ENCODE measurements at places on chromosomes 1 and 21. TPM values are rescaled to one million over a fixed set of nuclear protein-coding genes. Genes with fewer than 3 reads are reported as not detected.

TNFRSF18 gene
- total RNA-seq = 164 TPM

DNA sequence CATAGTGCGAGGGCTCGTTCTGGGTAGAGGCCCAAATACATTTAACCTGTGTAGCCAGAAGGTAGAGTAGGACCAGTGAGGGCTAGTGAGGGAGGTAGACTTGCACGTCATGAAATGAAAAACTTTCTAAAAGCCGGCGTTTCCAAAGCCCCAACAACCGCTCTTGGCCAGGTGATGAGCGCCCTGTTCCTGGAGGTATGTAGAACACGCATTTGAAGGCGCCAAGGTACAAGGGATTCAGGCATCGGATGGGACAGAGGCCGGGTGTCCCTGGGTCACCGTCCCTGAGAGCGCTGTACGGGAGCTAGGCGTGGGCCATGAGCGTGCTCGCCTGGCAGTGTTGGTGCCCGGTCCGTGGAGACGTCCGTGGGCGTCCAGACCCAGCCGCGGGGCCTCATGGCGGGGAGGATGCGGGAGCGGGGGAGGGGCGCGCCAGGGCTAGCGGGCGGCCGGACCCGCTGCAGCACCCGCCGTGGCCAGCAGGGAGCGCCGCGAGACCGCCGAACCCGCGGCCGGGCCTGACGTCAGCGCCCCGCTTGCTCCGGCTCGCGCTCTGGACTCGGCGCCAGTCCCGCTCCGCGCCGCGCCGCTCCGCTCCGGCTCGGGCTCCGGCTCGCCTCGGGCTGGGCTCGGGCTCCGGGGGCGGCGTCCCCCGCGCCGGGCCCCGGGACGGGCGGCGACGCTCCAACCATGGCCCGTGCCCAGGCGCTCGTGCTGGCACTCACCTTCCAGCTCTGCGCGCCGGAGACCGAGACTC lies at the start of gene PTPRU:
TSS of gene PTPRU (plus strand) at position 568 of the 757 bp plus-strand sequence. CDS start at position 691, 123 bp downstream.
- peak; percentile 91 for DNase-seq

CELA3B gene
- total RNA-seq = not detected

FMO5 gene
- 0.53 TPM for total RNA-seq

DNA sequence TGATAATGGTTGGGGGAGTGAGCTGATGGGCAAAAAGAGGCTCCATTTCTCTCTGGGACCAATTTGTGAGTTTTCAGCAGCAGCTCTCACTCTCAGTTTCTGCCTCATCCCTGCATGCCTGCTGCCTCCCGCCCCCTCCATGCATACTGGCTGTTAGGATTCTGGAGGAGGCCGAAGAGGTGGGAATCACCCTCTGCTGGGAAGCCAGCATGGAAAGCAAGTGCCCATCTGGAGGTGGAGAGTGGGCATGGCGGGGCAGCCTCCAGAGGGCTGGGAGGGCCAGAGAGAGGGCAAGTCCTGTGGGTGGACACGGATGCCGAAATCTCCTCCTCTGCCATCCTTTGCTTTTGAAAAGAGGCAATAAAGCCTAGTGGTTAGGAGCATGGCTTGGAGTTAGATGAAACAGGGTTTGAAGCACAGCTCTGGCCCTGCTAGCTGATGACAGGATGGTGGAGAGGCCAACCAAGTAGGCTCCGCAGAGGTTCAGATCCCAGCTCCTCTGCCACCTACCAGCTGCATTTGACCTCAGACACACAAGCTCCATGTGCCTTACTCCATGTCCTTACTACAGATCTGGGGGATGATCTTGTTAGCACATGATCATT lies 113.4 kb downstream of the GRIK3 start:
- no peak for DNase-seq

DNA sequence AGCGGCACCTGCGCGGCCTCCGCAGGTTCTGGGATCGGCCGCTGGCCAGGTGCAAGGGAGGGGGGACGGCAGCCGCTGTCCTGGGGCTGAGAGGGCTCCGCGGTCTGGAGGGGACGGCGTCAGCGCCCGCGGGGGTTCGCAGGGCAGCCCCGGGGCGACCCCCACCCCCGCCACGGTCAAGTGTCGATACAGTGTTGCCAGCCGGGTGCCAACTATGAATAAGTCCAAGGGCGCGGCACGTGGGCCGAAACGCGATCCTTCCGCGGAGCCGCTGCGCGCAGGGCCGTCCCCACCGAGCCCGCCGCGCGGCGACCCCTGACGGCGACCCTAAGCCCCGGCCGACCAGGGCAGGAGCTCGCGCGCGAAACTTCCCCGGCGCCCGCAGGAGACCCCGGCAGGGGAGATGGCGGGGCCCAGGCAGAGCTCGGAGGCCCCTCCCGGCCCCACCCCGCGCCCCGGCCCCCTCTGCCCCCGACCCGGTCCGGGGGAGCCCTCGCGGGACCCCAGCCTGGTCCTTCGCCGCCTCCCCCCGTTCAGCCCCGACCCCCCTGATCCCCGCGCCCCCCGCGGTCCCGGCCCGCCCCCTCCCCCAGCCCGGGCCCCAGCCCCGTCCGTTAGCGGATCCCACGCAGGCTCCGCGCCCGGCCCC lies 586 bp upstream of the AGPAT3 start:
- peak; percentile 64 for DNase-seq

DNA sequence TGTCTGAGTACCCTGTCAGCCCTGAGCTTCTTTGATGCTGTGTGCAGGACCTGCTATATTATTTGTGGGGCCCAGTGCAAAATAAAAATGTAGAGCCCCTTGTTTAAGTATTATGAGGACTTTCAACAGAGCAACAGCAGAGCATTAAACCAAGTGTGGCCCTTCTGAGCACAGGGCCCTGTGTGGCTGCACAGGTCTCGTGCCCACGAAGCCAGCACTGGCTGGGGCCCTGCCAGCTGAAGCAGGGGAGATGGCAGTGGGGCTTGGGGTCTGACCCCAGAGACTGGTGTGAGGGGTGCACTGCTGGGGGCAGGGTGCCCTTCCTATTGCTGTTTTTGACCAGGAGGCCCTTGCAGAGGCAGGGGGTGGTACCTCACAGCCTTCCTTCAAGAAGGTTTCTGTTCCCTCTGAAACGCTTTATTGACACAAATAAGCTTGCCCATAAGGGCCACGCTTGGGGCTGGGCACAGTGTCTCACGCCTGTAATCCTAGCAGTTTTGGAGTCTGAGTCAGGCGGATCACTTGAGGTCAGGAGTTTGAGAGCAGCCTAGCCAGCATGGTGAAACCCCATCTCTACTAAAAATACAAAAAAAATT lies 2.2 kb upstream of the SEMA4A start:
- DNase-seq = no peak

DNA sequence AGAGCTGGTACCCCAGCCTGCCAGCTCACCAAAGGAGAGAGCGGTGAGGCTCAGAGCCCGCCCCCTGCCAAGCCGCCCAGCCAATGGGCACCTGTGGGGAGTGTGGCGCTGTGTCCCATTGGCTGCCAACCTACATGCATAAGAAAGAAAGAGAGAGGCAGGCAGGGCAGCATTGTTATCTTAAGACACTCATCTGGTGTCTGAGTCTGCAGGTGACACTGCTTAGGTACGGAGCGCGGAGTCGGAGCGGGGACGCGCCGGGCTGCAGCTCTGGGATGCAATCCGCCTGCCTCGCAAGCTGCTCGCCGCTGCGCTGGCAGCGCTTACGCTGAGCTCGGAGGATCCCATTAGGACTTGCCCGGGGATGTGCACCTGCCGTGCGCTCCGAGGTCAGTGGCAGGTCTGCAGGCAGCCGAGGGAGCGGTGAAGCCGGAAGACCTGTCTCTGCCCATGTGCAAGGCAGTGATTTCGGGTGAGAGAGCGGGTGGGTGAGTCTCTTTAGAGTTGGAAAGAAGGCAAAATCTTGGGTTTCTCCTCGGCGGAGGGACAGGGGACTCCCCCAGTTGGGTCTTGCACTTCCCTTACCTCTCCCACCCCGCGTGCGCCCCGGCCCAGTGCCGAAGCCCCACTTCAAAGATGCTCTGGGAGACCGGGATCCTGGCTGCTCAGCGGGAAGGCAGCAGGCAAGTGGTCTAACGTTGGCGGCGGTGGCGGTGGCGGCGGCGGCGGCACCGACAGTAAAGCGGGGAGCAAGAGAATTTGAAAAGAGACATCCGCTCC lies at the start of gene BRINP2:
TSS of gene BRINP2 (plus strand) at position 203 of the 780 bp plus-strand sequence. CDS start 58,919 bp downstream, outside the sequence.
- DNase-seq = peak; percentile 29

TNFAIP8L2 gene
- total RNA-seq = 18.4 TPM

RAB13 gene
- 19.0 TPM for total RNA-seq

PARS2 gene
- total RNA-seq = 6.8 TPM

CFAP107 gene
- not detected for total RNA-seq

DDAH1 gene
- total RNA-seq = 0.09 TPM

OR2L2 gene
- 0.12 TPM for total RNA-seq

SYT6 gene
- not detected for total RNA-seq

DNA sequence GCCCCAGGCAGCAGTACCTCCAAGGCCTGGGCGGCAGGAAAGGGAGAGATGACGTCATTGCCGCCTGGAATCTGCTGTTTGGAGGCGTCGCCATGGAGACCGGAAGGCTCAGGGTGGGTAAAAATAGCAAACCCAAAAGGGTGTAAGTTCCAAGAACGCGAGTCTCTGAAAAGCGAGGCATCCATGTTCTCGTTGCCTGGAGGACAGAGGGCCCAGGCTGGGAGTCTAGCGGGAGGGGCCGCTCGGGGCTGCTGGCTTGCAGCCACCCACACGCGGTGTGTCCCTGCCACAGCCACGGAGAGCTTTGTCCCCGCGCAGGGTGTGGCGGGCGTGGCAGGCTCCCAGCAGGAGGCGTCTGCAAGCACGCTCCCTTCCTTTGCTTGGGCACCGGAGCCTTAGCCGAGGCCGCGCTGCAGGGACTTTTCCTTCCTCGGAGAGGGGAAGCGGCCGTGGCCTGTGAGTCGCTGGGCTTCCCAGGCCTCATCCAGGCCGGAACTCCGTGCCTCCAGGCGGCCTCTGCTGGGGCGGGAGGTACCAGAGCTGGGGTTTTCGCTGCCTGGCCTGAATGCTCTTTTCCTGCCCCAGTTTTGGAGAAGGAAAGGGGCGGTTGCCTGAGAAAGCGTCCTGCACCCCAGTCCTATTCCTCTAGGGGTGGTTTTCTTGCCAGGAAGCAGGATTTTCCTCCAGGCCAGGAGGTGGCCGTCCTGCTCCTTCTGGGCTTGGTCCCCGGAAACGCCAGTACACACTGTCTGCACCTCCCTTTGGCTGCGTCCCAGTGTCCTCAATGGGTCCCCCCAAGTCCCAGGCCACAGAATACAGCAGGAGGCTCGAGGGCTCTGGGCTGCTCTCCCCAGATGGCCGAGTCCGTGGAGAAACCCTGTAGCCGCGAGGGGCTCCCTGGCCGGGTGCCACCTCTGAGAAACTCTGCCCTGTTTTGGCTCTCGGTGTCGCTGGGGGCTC lies 15.3 kb upstream of the SKI start:
- peak; percentile 73 for DNase-seq

DNA sequence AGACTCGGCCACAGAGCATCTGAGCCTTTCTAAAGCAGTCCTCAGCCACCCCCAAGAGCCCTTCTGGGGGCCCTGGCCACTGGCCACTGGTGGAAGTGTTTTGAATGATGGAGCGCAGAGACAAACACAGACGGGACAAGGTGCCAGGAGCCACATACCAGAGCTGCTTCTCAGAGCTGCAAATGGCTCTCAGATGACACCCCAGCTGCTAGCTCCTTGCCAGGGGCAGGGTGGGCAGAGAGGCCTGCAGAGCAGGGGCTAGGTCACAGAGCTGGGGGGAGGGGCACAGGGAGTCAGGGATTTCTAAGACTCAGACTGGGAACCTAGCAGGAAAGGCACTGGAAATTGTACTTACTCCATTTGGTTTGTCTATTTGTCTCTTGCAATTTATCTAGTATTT lies 30.4 kb downstream of the KCNN3 start:
- DNase-seq = no peak

HYI gene
- 10.8 TPM for total RNA-seq

DNA sequence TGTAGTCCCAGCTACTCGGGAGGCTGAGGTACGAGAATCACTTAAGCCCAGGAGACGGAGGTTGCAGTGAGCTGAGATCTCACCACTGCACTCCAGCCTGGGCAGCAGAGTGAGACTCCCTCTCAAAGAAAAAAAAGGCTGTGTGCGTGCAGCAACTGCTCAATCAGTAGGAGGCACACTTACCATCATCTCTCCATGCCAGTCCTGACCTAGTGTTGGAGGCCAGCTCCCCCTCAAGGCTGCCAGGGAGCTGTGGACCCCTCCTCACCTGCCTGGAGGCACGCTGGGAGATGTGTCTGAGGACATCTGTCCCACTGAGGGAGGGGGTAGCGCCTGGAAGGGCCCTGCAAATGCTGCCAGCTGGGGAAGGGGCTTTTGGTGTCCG lies 11.9 kb downstream of the RPS6KA1 start:
- DNase-seq = peak; percentile 30

DNA sequence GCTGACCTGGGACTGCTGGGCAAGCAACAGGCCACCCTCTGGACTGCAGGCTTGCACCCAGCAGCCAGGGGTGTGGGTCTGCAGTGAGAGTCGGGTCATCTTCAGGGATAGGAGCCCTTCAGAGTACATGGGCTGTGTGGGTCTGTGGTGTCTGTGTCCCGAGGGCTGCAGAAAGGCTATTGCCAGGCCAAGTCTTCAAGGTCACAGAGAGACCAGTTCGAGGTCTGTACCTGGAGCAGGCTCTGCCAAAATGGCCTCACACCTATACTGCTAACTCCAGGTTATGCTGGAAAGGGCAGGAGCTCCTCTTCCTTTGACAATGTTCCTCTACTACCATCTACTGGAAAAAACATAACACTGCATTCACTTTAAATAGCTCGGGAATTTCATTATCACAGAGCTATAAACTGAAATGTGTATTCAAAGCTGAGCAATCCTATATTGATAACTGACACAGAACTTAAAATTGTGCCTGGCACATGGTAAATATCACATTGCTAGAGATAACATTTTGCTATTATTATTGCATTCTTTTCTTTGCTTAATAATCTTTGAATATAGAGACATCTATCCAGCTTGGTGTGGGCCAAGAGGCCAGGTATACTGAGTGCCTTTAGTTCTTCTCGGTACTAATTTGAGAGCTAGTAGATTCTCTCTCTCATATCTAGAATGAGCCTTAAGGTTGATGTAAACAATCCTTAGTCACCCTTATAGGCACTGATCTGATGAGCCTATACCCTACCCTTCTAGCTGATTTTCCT lies 6.9 kb upstream of the DNAH14 start:
- DNase-seq = no peak

DNA sequence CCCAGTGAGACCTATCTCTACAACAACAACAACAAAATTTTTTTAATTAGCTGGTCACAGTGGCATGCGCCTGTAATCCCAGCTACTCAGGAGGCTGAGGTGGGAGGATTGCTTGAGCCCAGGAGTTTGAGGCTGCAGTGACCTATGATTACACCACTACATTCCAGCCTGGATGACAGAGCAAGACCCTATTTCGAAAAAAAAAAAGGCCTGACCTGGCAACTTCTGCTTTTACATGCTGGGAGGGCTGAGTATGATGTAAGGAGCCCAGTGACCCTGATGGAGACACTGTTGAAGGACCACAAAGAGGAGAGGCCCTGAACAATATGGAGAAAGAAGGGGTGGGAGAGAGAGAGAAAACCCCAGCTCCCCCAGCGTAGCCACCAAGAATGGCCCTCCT lies 9.2 kb upstream of the VPS26C start:
- DNase-seq = no peak

GRCh38 chr1:222940095-222940494 lies 125.3 kb downstream of the DISP1 start:
- DNase-seq = no peak

- DNase-seq = no peak
Observed at GRCh38 chr1:213997038-213997771, 9.4 kb downstream of the PROX1 start.
